Cortex of kidney (tissue), 1 donor: ENCODE measurements at places on chromosomes 11 and 22.

- no peak for DNase-seq
Measured at GRCh38 chr11:47161134-47161854, 15.4 kb downstream of the ARFGAP2 start.

- no peak for DNase-seq
Measured at GRCh38 chr11:126290887-126291286, 8.0 kb downstream of the TIRAP start.

- no peak for DNase-seq
Measured at GRCh38 chr22:21876486-21877176, 9.2 kb upstream of the MAPK1 start.

DNA sequence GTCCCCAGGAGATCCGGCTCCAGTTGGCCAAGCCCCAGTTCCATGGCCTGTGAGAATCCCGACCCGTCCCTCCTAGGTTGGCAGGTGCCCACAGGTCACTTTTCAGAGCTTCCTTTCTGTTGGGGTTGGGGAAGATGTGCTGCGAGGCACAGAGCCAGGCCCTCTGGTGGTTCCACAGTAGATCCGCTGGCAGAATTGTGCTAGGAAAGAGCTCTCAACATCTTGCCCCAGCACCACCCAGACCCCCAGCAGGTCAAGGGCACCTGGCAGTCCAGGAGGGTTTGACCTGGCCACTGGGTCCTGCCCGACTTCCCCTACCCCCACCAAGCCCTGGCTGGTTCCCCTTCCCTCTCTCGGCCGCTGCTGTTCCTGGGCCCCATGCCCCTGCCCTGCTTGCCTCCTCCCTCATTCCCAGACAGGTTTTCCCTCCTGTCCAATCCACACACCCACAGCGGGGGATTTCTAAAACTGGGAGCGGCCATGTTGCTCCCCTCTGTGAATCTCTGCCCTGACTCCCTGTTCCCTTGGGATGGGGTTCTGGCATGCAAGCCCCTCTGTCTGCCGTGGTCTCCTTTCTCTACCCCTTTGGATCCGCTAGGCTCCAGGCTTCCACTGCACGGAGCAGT lies 26.2 kb upstream of the GCAT start:
- DNase-seq = no peak

GRCh38 chr11:117443266-117444186 lies 115.9 kb downstream of the CEP164 start:
- no peak for DNase-seq

- DNase-seq = no peak
Measured at GRCh38 chr11:73860202-73860601, 16.4 kb downstream of the COA4 start.

- no peak for DNase-seq
Measured at GRCh38 chr22:45210577-45210976, 30.1 kb downstream of the KIAA0930 start.

GRCh38 chr22:19048531-19048930 lies 73.7 kb downstream of the DGCR2 start:
- no peak for DNase-seq

DNA sequence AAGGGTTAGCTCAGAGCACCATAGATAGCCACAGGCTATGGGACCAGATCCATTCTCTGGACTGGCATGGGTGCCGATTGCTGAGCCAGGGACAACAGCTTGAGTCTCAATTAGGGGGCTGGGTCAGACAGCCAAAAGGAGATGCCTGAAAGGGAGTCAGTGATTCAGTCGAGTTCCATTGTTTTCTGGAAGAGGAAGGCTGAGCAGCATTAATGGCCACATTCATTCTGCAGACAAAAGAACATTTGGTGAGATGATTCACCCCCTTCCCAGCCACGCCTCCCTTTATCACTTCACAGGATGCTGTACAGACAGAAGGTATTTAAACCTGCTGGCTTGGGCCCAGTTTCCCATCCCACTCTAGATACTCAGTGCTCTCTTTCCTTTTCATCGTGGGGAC lies 131.9 kb downstream of the ADAMTS15 start:
- no peak for DNase-seq

DNA sequence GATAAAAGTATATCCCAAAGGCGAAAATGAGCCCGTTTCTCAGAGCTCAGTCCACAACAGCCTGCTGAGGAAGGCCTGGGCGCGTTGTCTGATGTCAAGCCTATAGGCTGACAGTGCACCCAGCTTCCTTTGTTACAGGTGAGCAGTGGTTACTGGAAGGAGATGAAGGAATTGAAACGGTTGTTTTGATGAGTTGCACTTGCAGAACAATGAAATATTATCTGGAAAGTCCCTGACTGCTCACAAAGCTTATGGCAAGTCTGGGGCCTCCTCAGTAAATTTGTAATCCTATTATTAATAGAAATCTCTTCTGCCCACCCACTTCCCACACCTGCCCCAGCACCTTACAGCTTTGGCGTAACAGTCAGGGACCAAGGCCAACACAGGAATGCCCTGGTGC lies 77.8 kb downstream of the C11orf91 start:
- DNase-seq = no peak

DNA sequence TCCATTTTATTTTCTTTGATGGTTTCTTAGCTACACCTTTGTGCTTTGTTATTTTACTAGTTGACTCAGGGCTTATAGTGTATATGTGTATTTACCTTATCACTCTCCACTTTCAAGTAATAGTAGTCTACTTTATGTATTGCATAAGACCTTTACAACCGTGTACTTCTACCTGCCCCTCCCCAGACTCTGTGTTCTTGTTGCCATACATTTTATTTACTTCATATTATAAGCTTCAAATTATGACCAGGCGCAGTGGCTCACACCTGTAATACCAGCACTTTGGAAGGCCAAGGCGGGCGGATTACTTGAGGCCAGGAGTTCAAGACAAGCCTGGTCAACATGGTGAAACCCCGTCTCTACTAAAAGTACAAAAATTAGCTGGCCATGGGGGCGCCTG lies 28.2 kb upstream of the CTSD start:
- DNase-seq = no peak

GRCh38 chr22:29128891-29129807 lies 56.3 kb downstream of the KREMEN1 start:
- no peak for DNase-seq

- no peak for DNase-seq
Measured at GRCh38 chr22:40341604-40342003, 4.7 kb upstream of the ADSL start.

GRCh38 chr22:19868773-19869471 lies 14.2 kb upstream of the GNB1L start:
- DNase-seq = no peak

GRCh38 chr11:23644443-23644842 lies 784.2 kb upstream of the CCDC179 start:
- no peak for DNase-seq

- DNase-seq = no peak
Measured at GRCh38 chr11:44787981-44788380, 61.2 kb downstream of the TSPAN18 start.

DNA sequence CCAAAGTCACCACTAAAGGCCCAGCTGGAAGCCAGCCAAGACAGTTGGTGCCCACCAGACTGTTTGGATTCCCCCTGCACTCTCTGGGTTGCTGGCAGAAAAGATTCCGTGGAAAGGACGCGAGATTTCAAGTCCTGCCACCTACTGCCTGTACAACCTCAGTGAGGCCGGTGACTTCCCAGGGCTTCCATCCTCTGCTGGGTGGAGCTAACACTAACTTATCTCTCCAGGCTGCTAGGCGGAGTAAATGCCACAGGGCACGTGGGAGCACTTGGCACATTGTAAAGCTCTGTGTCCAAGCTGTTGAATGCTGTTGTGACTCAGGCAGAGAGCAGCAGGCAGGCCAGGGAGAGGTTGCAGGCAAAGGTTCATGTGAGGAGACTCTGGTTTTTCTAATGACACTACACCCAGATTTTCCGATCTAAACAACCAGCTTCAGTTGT lies 50.9 kb upstream of the CDON start:
- no peak for DNase-seq

DNA sequence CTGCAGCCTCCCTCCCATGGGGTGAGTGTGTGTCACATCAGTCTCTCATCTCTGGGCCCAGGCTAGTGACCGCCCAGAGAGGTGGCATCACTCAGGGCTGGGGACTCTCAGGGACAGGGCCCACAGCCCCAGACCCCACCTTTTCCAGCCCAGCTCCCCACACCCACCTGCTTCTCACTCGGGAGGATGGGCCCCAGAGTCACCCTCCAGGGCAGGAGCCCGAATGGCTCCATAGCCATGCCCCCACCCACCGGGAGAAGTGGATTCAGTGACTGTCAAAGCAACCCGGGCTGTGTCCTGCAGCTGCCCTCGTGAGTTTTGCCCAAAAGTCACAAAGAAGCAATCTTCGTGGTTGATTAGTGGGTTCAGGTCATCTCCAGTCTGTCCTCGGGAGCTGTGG lies 26.0 kb downstream of the PARVG start:
- no peak for DNase-seq

DNA sequence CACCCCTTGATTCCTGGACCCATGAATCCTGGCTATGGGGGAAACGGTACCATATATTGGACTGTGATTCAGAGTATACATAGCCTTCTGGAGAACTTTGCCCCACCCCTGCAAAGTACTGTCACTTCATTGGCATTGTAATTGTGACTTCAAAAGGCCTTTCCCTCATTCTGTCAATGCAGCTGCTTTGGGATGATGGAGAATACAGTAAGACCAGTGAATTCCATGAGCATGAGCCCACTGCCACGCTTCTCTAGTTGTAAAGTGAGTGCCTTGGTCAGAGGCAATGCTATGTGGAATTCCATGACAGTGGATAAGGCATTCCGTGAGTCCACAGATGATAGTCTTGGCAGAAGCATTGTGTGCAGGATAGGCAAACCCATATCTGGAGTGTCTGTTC lies 25.7 kb upstream of the MSANTD2 start:
- no peak for DNase-seq

DNA sequence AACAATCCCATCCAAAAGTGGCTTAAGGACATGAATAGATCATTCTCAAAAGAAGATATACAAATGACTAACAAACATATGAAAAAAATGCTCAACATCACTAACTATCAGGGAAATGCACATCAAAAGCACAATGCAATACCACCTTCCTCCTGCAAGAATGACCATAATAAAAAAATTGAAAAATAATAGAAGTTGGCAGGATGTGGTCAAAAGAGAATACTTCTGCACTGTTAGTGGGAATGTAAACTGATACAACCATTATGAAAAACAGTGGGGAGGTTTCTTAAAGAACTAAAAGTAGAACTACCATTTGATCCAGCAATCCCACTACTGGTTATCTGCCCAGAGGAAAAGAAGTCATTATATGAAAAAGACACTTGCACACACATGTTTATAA lies 77.7 kb upstream of the SC5D start:
- no peak for DNase-seq

- DNase-seq = no peak
Measured at GRCh38 chr11:39236916-39237315, 2222.5 kb downstream of the LRRC4C start.

- no peak for DNase-seq
Measured at GRCh38 chr11:126140926-126141280, 70.5 kb downstream of the RPUSD4 start.

DNA sequence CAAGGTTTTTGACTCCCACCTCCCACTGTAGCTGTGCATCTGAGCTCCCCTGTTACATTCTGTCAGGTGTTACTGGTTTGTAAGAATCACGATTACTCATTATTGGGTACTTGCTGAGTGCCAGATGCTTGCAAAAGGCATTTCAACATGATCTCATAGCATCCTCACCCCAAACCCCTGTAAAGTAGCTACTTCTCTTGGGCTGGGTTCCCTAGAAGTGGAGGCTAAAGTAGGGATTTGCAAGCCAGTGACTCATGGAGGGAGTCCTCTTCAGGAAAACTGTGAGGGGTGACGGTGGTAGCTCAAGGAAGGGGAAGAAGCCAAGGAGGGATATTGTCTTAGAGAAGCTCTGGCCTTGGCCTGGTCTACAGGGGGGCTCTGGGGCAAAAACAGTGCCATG lies 78.6 kb downstream of the TIMP3 start:
- DNase-seq = no peak

DNA sequence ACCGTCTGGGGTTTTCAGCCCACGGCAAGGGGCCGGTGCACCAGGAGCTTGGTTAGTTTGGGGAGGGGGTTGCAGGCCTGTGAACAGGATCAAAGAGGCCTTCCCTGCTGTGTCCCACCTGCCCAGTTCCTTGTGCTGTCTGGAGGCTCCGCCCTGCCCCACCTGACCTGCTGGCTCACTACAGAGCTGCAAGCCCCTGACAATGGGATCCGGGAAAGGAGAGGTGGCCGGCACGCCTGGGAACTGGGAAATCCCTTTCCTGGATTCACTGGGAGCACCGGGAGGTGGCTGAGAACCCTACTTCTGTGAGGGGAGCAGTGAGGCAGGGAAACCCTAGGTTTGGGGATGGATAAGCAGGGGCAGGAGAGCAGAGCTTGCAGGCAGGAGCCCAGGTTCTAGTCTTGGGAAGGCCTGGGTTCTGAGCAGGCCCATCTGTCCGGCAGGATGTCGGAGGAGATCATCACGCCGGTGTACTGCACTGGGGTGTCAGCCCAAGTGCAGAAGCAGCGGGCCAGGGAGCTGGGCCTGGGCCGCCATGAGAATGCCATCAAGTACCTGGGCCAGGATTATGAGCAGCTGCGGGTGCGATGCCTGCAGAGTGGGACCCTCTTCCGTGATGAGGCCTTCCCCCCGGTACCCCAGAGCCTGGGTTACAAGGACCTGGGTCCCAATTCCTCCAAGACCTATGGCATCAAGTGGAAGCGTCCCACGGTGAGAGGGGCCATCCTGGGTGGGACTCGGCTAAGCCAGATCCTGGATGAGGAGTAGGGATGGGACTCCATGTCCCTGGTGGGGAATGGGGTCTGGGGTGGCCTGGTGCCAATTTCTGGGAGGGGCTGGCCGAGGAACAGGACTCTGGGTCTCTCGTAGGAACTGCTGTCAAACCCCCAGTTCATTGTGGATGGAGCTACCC lies 786 bp downstream of the CAPN1 start:
- no peak for DNase-seq

DNA sequence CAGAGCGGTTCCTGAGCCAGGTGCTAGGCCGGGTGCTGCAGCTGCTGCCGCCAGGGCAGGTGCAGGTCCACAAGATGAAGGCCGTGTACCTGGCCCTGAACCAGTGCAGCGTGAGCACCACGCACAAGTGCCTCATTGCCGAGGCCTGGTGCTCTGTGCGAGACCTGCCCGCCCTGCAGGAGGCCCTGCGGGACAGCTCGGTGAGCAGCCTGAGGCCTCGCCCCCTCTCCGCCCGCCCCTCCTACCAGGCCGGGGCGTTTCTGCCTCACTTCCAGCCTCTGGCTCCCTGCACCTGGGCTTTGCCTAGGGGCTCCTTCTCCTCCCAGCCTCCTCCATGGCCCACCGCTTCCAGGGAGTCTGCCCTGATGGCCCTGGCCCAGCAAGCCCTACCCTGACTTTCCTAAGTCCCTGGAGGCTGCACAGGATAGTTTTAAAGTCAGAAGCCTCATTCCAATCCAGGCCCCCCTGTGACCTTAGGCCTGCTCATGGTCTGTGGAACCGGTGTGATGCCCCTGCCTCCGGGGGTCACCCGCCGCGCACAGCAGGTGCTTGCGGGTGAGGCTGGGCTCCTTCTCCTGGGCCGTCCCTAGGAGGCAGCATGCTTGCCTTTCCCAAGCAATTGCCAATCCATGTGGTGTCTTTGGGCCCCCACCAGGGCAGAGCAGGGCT lies 5.5 kb downstream of the TCIRG1 start:
- no peak for DNase-seq

- no peak for DNase-seq
Measured at GRCh38 chr11:131906963-131907362, 536.5 kb downstream of the NTM start.

- no peak for DNase-seq
Measured at GRCh38 chr11:123286761-123287160, 91.7 kb upstream of the CLMP start.
